ENCODE measurements at places on chromosomes 4 and X.

DNA sequence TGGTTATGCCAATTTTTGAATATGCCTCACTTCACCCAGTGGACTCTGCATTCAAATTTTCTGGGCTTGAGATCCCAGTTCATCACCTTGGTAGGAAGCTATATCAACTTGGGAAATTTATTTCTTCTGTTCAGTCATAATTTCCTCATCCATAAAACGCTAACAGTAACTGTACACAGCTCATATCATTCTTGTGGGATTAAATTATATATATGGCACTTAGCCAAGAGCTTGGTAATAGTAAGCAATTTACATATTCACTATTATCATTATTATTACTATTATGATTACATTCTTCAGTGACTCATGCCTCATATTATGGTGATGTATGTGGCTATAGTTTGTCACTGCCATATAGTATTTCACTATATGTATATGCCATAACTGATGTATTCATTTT is 177.6 kb downstream of the CPE start:
- DNase-seq, result no peak

DNA sequence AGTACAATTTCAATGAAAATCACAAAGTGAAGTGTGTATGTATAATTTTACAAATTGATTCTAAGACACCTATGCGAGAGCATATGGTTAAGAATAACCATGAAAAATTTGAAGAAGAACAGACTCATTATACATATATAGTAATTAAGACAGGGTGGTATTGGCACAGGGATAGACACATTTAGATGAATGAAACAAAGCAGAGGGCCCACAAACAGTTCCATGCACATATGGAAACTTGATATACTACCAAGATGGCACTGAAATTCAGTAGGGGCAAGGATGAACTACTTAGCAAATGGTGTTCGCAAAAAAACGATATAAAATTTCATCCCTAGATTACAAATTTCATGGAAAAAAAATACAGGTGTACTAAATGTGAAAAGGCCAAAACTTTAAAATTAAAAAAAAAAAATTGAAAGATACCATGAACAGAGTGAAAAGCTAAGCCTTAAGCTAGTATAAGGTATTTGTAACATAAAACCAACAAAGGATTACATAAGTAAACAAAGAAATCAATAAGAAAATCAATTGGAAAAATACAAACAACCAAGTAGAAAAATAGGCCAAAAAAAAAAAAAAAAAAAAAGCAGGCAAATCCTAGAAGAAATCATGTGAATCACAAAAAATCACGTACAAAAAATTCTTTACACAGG is 85.4 kb downstream of the RASL11B start:
- no peak for DNase-seq

- no peak for DNase-seq
Measured at GRCh38 chr4:153788413-153789276, at the start of gene SFRP2. Gene SFRP2, minus strand, starts transcription at chr4:153789083. Its CDS starts 248 bp downstream, at chr4:153788835.

- DNase-seq, result no peak
Measured at GRCh38 chr4:40227284-40227683, 30.5 kb downstream of the RHOH start.

- no peak for DNase-seq
Measured at GRCh38 chrX:122078079-122078478, 1030.7 kb downstream of the GLUD2 start.

DNA sequence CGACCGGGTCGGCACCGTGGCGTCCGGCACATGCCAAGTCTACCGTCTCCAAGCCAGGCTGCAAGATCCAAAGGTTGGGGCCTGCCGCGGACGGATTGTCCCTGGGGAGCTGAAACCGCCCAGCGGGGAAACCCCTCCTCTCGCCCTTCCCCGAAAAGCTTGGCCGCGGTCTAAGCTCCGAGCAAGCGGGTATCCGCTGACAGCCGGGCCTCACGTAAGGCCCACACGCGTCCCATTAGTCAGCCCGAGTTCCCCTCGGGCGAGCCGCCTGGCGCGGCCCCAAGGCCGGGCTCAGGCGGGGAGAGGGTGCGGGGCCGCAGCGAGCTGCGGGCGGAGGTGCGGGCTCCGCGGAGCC is 6.8 kb upstream of the BCOR start:
- DNase-seq, result peak; percentile 65

DNA sequence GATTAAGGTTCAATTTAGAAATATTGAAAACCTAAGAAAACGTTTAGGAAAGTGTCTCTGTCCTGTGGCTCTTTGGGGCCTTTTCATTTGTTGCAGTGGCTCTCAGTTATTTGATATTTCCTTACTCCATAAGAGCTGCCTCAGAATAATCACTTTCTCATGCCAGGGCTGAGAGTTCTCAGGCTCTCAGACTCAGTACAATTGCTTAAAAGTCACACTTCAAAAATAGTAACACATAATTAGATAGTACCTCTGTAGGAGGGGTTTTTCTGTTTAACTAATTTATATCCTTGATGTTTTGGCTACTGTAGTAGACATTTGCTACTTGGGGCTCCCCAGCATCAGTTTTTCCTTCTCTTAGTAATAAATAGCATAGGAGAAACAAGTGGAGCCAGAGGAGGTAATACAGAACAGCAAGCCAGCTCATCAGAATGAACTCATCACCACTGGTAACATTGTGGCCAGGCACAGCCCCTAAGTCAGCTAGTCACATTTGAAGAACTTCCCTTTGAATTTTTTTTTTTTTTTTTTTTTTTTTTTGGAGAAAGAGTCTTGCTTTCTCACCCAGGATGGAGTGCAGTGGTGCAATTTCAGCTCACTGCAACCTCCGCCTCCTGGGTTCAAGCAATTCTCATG is 8.0 kb upstream of the HNRNPD start:
- no peak for DNase-seq

DNA sequence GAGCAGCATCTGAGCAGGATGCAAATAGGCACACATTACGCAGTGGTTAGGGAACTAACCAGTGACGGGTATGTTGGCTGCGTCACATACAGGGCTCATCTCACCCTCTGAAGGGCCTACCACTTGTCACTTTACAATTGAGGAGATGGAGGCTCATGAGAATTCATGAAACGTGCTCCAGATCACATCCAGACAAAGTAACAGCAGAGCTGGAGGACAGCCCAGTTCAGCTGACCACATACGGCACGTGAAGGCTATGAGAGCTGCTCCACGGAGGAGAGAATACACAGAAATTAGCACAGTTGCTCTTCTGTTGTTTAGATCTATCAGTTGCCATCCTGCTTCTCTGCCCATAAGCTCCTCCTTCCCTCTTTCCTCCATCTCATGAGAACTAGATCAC is 78.4 kb downstream of the FAM9B start:
- DNase-seq, result peak; percentile 2

GRCh38 chrX:151899622-151900021 is 13.1 kb upstream of the MAGEA4 start:
- peak; percentile 56 for DNase-seq

DNA sequence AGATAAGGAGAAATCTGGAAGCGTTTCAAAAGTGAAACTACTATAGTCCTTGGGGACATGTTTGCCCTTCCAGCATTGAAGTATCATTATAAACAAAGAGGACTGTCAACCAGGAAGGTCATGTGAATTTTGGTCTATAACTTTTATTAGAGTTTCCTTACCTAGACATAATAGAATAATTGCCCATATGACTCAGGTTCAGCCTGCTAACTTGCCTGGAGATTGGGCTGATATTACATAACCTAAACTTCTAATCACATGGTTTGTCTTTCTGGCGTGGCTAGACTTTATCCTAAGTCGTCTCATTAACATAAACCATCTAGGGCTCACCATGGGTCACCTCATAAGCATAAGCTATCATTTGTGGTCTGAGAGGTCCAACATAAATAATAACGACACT is 775.9 kb downstream of the CENPC start:
- no peak for DNase-seq

- peak; percentile 51 for DNase-seq
Measured at GRCh38 chr4:71186566-71187403, 152.0 kb upstream of the SLC4A4 start.

DNA sequence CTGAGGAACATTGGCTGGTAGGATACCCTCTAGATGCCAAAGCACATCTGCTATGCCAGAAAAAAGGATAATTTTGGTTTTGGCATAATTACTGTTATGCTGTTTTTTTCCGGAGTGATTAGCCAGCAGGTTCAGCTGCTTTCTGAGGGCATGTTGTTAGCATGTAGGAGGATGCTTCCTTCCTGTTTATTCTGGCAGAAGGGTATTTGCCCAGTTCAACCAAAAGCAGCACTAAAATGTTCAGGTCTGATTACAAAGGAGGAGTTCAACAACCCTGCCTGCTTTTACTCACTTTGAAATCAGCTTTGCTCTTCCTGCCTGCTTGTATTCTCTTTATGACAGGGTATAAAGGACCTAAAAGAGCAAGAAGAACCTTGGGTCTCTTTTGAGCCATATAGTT is 21.9 kb downstream of the ERCC6L start:
- no peak for DNase-seq

DNA sequence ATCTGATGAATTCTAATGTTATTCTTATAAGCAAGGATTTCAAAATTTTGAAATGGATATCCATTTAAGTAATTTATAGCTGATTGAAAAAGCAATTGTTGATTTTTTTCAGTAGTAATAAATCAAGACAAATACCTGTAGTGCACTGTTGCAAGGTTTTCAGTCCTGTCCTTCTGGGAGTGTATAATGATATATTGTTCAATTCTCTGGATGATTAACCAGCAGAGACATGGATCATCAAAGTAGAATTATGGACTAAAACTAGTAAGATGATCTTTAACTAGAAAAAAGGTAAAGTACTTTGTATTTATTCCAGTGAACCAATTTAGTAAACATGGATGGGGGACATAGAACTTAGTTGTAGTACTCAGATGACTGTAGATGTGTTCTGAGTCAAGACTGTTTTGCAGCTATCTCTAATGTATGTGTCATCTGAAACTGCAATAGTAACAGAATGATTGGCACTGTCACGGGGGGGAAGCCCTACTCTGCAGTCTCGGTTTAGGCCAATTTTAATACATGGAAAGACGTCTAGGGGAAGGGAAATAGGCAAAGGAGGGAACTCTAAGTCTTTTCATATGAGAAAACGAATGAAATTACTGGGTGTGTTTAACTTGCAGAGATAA is 121.9 kb downstream of the GLRA3 start:
- DNase-seq, result no peak

GRCh38 chr4:98602270-98602669 is 56.1 kb downstream of the TSPAN5 start:
- DNase-seq, result no peak

GRCh38 chr4:159770401-159770800 is 667.5 kb downstream of the RAPGEF2 start:
- peak; percentile 8 for DNase-seq

- no peak for DNase-seq
Measured at GRCh38 chr4:85632981-85633380, 158.0 kb downstream of the ARHGAP24 start.

DNA sequence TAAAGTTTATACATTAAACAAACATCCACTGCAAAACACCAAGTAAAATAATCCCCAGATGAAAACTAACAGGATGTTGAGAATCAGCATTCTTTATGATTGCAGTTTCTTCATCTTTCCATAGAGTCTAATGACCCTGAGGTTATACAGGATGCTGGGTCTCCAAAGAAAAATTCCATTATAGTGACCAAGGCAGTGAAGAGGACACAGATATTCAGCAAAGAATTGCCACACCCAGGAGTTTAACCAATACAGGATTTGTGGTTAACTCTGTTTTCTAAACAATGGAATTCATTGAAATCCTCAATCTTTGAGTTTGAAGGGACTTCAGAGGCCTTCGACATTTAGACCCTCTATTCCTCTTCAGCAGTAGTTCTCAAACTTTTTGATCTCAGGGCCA is 76.2 kb upstream of the ESX1 start:
- DNase-seq, result peak; percentile 70

- DNase-seq, result peak; percentile 22
Measured at GRCh38 chrX:2497961-2498780, 2.6 kb downstream of the DHRSX start.

GRCh38 chr4:163762741-163763140 is 268.3 kb downstream of the TMA16 start:
- DNase-seq, result no peak

DNA sequence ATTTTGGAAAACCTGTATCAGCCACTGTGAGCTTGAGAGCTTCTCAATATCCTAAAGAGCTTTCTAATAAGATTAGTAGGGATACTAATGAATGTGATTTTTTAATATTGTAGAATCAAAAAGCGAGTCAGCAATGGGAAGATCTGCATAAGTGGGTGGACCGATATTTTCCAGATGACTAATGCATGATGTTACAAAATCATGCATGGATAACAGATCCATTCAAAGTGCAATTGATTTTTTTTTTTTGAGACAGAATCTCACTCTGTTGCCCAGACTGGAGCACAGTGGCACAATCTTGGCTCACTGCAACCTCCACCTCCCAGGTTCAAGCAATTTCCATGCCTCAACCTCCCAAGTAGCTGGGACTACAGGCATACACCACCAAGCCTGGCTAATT is 7.3 kb upstream of the CLDN2 start:
- peak; percentile 25 for DNase-seq

DNA sequence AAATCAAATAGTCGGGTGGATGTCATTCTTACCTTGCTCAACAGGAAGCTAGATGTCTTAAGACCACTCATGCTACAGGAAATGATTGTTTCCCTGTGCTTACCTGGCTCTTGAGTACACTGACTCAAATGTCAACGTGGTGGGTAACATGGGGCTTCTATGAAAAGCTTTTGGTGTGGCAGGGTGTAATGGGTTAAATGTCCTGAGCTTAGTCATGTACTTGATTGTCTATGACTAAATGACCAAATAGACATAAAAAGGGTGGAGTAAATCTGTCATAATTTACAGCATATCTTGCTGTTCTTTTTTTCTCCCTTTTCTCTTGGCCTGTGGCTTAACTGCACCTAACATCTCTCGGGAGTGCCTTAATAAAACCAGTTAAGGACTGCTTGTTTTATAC is 44.9 kb downstream of the CCNG2 start:
- DNase-seq, result no peak

DNA sequence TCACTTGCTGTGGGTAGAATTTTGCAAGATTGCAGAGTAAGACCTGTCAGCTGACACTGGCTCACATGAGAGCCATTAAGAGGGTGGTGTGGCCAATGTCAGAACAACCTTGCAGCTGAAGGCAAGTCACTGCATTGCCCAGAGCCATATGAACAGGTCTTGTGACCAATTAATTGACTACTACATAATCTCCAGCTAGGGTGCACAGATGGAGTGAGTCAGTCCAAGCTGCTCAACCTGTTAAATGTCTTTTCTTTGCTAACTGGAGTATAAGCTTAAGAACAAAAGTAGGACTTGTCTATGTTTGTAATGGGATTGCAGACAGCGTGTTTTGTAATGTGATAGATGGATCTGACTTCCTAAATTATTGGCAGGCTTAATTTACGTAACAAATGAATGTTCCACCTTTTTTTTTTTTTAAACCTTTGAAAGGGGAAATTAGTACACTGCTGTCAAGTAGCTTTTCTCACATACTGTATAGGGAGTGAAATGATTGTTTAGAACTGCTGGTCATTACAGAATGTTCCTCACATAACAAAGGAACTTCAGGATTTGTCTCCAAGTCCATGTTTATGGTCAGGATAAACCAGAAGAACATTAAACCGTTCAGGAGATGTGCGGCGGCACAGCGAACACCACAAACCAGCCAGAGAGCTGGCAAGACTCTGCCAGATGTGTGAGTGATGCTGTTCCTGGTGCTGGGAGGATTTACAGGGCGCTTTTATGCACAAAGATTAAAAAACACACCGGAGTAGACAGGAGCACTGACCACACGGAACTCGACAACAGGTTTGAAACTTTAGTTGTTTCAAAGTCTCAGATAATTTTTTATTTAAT is 37.0 kb downstream of the FNIP2 start:
- DNase-seq, result no peak
